ENCODE measurements at places on chromosomes 3 and 15.

- no peak for DNase-seq
Measured at GRCh38 chr3:194483850-194484249, 3.0 kb downstream of the ATP13A3 start.

DNA sequence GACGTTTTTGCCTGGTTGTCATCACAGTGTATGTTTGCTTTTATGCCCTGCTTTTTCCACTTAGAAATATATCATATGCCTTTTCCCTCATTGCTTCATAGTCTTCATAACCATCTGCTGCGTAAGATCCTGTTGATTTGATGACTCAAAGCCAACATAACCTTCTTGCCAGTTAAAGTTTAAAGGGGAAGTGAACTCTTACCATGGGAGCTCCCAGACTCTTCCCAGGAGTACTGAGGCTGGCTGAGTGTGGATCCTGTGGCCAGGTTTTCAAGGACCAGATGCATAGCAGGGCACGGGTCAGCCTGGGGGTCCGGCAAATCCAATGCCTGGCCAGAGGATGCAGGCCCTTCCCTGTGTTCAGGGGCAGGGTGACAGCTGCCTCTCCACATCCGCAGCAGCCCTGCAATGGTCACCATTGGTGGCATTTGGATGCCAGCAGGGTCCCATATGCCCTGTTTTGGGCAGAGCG, 42.0 kb upstream of the SACM1L start:
- no peak for DNase-seq

- peak; percentile 63 for DNase-seq
Measured at GRCh38 chr3:134294302-134295280, 43.9 kb upstream of the RYK start.

DNA sequence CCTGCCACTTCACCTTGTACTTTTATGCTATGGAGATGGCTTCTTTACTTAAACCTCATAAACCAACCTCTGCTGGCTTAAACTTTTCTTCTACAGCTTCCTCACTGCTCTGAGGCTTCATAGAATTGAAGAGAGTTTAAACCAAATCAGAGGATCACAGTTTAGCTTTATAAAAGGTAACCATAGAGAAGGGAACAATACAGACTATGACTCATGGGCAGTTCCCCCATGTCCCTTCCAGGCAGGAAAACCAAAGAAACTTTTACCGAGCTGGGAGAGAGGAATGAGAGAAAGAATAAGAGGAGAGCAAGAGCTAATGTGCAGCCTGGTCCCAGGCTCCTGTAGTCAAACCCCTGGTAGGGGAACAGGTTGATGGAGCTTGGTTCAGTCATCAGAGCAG, 53.9 kb upstream of the NEDD4 start:
- no peak for DNase-seq

- DNase-seq: no peak
Measured at GRCh38 chr15:29470794-29471193, 201.2 kb upstream of the NSMCE3 start.

GRCh38 chr3:149815728-149816127, 2.7 kb downstream of the RNF13 start:
- DNase-seq: no peak

GRCh38 chr3:189192725-189193124, 21.0 kb downstream of the TPRG1 start:
- DNase-seq: no peak

DNA sequence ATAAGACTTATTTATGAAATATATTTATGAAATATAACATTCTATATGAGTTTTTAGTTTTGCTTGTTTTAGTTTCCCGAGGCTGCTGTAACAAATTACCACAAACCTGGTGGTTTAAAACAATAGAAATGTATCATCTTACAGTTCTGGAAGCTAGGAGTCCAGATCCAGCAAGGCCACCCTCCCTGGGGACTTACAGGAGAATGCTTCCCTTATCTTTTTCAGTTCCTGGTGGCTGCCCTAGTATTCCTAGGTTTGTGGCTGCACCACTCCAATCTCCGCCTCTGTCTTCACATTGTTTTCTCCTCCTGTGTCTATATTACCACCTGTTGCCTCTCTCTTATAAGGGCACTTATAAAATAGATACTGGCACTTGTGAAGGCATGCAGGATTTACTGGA, 877.8 kb downstream of the TUSC7 start:
- DNase-seq: no peak
